ENCODE measurements at places on chromosomes 4 and X.

DNA sequence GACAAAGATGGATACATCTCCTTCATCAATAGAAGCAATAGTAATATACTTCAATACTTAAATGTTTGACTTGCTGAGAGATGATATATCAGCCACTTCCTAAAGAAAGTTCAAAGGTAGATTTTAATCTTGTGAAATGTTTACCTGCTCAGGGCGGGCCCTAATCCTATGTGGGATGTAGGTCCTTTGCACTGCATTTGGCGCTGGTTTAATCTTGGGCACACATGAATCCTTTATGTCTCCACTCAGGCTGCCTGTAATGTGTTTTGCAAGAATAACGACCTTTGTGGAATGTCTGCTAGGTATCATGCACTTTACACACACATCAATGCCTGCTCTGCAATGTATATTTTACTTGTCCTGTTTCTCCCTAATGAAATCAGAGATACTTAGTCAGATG lies 368.7 kb downstream of the GBA3 start:
- DNase-seq, result no peak

DNA sequence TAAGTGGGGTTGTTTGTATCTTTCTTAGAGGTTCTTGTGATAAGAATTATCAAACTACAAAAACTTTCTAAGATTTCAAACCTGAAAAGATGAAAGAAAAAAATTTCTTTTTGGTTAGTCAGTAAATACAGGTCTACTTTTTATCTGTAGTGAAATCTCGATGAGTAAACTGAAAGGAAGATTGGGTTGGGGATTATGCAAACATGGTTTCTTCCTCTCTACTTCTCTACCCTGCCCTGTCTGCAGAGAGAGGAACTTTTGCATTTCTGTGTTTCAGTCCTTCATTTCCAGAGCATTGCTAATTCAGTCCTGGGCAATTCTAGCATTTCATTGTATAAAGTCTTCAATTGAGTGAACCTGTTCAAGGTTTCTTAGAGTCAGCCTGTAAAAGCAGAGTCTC lies 51.6 kb upstream of the IL2 start:
- no peak for DNase-seq

- DNase-seq, result no peak
Observed at GRCh38 chr4:139920486-139921002, 233.4 kb downstream of the MAML3 start.

DNA sequence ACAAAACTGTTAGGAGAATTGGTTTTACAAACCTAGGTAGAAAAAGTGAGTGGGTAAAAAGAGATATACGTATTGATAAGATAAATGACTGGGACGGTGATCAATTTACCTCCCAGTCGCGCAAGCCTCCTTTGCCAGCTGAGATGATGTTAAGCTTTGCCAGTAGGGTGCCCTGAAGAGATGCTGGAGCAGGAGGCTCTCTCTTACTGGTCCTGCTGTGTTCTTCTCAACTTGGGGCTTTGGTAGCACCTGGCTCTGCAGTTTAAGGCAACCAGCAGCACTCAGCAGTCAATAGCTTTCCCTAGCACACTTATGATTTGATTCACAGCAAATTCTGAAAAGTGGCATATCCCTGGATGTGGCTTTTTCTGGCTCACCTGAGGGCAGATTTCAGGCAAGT lies 1461.7 kb downstream of the ADGRL3 start:
- DNase-seq, result no peak

DNA sequence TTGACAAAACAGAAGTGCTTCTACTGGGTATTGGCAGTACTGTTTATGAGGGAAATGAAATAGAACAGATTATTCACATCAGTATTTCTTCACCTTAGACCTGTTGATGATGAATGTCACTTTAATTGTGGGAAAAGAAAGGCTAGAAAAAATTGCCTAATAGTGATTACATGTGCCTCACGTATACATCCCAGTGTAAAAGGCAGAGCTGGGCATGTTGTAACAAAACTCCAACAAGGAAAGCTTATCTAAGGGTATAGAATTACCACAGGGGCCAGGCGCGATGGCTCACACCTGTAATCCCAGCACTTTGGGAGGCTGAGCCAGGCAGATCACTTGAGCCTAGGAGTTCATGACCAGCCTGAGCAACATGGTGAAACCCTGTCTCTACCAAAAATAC lies 4.2 kb downstream of the PGM2 start:
- no peak for DNase-seq

- DNase-seq, result peak; percentile 0
Observed at GRCh38 chrX:15301924-15302323, 13.5 kb downstream of the ASB11 start.

- DNase-seq, result no peak
Observed at GRCh38 chr4:21949073-21949457, 493 bp upstream of the KCNIP4 start.

GRCh38 chr4:70997546-70997945 lies 4.1 kb downstream of the DCK start:
- DNase-seq, result no peak

DNA sequence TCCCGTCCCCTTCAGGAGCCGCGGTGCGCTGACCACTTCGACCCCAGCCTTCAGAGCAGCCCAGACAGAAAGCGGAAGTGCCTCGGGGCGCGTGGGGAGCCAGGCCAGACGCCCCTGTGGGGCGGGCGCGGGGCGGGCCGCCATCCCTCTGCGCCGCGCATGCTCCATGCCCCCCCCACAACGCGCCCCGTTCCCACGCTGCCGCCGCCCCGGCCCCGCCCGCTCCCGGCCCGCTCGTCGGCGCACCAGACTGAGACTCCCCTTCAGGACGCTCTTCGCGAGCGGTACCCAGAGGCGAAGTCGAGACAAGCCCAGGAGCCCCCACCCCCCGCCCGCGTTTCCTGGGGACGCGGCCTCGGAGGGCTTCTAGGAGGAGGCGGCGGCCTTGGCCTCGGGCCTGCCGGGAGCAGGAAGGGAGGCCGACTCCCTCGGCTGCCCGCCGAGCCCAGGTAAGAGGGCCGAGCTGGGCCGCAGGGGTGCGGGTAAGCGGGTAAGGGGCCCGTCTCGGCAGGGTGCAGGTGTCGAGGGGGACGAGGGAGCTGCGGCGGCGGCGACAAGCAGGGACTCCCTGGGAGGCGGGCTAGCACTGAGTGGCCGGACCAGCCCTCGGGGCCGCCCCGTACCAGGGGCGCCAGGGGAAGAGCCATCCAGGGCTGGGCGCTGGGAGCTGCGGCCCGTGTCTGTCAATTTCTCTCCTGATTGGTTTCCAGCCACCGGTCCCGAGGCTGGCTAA lies at the start of gene ZFP92:
ZFP92 (plus strand) TSS at position 218 of the 733 bp plus-strand sequence. CDS start 6,851 bp downstream, outside the sequence.
- DNase-seq, result peak; percentile 22

- no peak for DNase-seq
Observed at GRCh38 chr4:123446865-123447474, 50.4 kb downstream of the SPRY1 start.

GRCh38 chrX:11296051-11296450 lies 2.8 kb downstream of the AMELX start:
- DNase-seq, result no peak

- DNase-seq, result no peak
Observed at GRCh38 chrX:48520976-48521352, 644 bp upstream of the EBP start.

GRCh38 chrX:134695999-134696398 lies 37.7 kb upstream of the PLAC1 start:
- no peak for DNase-seq

DNA sequence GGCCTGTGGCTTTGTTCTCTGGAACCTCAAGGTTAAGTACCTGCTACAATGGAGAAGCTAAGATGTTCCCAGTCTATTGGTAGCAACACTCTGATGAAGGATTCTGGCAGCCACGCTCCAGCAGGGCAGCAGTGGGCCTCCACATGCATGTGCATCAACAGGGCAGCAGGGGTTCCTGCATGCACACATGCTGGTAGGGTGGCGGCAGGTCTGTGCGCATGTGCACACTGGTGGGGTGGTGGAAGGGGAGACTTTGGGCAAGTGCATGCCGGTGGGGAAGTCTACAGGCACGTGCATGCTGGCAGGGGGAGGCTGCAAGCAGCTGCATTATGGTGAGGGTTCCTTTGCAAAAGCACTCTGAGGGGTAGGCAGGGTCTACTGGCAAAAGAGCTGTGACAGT lies 160.7 kb downstream of the NKX6-1 start:
- no peak for DNase-seq

DNA sequence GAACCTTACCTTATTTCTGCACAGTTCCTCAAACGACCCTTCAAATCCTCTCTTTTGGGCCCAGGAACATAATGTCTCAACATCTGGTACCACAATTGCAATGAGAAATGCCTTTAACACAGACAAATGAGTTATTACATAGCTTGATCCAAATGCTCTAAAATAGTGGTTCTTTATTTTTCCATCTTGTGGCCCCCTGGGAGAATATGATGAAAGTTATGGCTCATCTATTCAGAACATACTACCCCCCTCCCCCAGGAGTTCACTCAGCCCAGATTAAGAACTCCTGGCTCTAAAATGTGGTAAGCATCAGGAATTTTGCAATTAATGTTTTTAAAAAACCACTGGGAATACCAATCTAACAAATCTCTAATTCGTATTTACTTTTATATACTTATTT lies 23.9 kb upstream of the CENPU start:
- no peak for DNase-seq

- no peak for DNase-seq
Observed at GRCh38 chr4:1640190-1640589, 43.9 kb downstream of the FAM53A start.

GRCh38 chr4:15100994-15101695 lies 98.9 kb downstream of the CPEB2 start:
- no peak for DNase-seq

GRCh38 chrX:38178396-38178795 lies 42.3 kb downstream of the SRPX start:
- DNase-seq, result no peak

- no peak for DNase-seq
Observed at GRCh38 chrX:134810211-134810610, 151.9 kb upstream of the PLAC1 start.

All from activated T-helper 1 cell treated with anti-CD3 and anti-CD28 coated beads, Interleukin-12 subunit alpha, Interleukin-12 subunit beta, Interleukin-2, Interleukin-4 antibody, amounts not matched to agents 30 ng/mL and 10 ng/mL and 1 ng/mL, durations not matched to agents 14 hours and 24 hours and 36 hours (primary cell).